G401 (cell line): ENCODE measurements at places on chromosomes 6 and 20. TPM values are rescaled to one million over a fixed set of nuclear protein-coding genes. Genes with fewer than 3 reads are reported as not detected.

- DNase-seq = no peak
Measured at GRCh38 chr6:22240025-22240424, 56.8 kb downstream of the PRL start.

DNA sequence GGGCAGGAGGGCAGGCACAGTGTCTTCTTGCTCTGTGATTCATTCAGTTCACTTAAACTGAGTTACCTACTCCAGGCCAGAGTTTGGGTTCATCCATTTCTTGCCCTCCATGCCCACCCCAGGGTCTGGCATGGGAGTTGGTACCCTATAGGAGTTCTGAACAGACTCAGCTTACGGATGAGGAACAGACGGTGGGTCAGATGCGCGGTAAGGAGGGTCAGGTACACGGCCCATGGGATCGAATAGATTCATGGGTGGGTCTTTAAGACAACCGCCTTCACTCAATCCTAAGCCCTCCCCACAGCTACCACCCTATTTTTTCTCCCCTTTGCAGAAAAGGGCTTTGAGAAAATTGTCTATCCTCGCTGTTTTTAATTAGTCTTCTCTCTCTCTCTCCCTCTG is 13.1 kb upstream of the TRIB3 start:
- no peak for DNase-seq

- peak; percentile 21 for DNase-seq
Measured at GRCh38 chr6:39865011-39865888, 69.0 kb downstream of the MOCS1 start.

The BPIFB2 gene
- total RNA-seq = not detected in 2 replicates

- DNase-seq = peak; percentile 78
Measured at GRCh38 chr20:63495741-63496595, 2.9 kb downstream of the EEF1A2 start.

DNA sequence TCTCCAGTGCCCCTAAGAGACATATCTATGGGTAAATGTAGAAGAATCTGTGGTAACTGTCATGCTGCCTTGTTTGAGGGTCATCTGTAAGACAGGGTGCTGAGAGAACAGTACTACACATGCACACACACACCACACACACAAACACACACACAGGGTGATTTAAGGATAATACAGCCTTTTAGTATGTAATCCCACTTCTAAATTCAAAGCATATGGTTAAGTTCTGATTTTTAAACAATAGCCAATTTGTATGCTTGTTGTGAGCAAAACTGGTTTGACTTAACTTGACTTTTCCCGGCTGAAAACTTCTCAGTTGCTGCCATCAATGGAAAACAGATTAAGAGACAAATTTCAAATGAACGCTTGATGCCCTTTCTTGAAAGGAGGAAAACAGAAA is 241.8 kb downstream of the ADGRG6 start:
- no peak for DNase-seq

DNA sequence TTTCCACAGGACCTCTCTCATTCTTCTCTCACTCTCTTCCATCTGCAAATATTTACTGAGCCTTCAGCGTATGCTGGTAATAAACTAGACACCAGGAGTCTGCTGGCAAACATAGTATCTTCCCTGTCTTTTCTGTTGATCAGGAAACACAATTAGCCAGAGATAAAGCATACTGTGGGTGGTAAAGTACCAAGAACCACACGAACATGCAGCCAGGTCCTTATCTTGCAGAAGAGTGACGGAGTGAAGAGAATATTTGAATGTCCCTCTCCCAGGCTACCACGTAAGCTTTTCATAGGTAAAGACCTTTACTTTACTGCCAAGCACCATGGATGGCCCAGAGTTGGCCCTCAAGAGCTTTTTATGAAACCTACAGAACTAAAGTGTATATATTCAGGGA is 13.3 kb downstream of the FHL5 start:
- DNase-seq = no peak

- DNase-seq = peak; percentile 27
Measured at GRCh38 chr6:53795702-53796450, 1.1 kb downstream of the LRRC1 start.

The ASIP gene
- total RNA-seq = not detected in 2 replicates

- DNase-seq = peak; percentile 77
Measured at GRCh38 chr6:111113336-111114086, 26.2 kb downstream of the SLC16A10 start.

The FOXQ1 gene
- not detected in 2 replicates for total RNA-seq

- no peak for DNase-seq
Measured at GRCh38 chr6:74597266-74597665, 608.6 kb downstream of the COL12A1 start.
